ENCODE measurements at places on chromosomes 12 and 14.
A peak's percentile ranks its signal among the peaks of the same experiment; 100 is the strongest.

DNA sequence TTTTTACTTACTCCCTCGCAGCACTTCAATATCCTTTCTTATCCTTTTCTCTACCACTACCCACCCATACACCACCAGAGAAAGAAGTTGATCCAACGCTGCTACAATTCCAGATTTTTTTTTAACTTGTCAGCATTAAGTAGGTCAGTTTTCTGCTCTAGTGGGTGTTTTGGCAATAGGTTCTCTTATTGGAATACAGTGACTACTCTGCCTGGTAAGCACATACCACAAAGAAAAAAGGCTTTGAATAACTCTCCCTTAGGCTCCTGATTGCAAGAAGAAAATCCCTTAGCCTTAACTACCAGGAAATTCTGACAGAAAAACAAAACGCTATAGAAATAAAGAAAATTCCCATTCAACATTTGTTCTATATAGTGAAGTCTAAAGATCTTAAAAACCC is 72.0 kb downstream of the NUMB start:
- DNase-seq: no peak

DNA sequence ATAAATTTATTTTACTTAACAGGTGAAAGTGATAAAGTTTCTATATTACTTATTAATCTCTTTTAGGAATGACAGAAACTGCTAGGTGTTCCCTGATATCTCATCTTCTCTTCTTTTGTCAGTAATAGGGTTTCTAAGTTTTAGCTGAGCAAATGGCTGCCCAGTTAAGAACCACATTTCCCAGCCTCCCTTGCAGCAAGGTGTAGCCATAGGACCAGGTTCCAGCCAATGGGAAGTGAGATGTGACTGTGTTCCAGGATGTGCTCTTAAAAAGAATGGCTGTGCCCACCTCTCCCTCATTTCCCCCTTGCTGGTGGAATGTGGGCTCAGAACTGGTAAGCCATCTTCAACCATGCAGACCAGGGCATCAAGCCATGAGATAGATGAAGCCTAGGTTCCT is 165.6 kb downstream of the HELB start:
- DNase-seq: no peak

DNA sequence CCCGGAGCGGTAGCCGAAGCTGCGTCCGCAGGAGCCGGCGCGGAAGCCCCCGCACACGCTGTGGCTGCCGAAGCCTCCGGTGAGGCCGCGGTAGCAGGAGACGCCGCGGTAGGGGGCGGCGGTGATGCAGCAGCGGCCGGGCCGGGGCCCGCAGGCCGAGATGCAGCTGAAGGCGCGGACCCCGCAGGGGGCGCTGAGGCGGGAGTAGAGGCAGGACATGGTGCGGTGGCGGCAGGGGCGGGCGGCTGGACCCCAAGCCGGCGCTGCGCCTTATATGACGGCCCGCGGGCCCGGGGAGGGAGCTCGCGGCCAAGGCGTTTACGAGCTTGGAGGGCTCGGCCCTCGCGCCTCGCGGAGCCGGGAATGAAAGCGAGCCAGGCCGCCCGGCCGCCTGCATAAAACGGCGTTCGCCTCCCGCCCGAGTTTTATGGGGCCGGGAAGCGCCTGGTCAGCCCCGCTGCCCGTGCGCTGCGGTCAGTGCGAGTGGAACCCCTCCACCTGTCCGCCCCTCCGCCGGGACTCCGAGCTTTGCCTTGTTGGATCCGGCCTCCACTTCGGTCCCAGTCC is 16.0 kb upstream of the KRT86 start:
- no peak for DNase-seq

- no peak for DNase-seq
Observed at GRCh38 chr14:36508418-36509068, 11.5 kb downstream of the NKX2-1 start.

DNA sequence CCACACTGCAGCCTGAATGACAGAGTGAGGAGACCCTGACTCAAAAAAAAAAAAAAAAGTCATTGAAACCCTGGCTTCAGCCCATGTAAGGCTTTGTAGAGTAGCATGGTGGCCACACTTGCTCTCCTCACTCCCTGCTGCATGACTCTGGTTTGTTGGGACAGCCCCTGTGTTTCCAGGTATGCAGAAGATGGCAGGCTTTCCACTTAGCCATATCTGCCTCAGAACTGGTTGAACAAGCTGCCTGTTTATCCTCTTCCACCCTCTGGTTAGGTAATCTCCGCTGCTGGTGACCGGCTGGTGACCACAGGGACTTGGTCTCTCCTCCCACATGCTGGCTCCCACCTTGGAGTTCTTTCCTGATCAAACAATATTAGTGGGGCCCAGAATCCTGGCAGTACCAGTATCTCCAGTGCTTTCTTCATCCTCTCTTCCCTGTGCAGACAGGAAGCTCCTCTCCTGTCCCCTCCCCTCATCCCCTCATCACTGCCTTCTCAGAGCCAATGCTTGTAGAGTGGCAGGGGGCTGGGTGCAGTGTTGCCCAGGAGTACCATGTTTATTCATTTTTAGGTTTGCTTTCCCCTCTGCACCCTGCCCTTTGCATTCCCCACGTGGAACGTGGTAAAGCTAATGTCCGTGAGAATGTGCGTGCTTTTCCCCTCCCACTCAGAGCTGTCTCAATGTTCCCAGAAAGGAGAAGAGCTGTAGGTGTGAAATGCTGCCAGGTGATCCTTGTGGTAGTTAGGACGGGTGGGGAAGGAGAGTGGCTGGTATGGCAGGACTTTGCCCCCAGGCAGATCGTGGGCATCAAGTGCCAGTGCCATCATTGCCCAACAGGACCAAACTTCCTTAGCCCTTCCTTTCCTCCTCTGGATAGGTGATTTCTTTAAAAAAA is 11.3 kb downstream of the ABHD12B start:
- no peak for DNase-seq

DNA sequence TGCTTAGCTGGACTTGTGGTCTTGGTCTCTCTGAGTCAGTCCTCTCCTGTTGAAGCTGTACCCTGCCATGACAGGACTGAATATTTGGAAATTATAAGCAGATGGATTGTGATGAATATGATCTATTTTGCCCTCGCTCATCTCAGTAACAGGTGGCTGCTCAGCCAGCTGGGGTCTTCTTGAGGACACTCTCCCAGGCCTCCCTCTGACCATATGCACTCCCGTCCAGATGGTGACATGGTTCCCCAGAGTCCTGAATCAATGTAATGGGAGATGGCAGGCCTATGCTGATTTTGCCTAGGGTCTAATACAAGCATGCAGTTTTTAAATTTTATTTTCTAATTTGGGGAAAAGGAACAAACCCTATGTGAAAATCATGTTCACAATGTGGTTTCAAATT is 63.1 kb upstream of the TRHDE start:
- no peak for DNase-seq

GRCh38 chr12:29556363-29556762 is 58.9 kb upstream of the OVCH1 start:
- DNase-seq: no peak

DNA sequence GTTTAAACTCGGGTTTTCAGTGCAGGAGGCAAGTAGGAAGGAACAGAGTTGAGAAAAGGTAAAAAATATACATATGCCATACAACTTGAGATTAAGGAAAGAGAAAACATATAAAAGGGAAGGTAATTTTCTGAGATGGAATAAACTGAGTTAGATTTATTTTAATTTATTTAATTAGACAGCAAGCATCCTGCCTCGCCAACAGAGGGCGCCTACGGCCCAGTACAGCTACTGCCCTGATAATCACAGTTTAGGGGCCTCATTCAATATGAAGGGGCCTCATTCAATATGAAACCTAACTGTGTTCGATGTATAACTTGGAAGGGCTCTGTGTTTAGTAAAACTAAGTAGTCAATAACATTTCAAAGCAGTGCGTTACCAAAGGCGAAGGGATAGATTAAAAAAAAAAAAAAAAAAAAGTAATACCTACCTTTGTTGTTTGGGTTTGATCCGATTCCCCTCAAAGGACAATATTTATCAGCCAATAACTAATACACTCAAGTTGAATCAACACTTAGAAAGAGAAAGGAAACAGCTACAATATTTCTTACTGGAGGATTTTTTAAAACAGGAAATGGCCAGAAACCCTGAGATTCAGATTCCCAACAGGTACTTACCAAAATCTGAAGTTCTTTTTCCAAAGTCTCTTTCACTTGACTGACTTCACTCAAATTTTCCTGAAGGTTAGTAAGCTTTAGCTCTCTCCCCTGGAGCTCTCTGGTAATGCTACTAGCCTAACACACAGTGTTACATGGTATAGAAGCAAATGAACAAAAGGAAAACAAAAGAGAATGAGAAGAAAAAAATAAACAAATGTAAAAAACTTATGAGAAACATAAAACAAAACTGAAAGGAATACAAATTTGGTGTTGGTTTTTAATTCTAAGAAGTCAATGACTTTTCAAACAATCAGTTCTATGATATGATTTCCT is 70.0 kb upstream of the VPS33A start:
- DNase-seq: no peak

- DNase-seq: no peak
Observed at GRCh38 chr12:27707216-27707615, 3.4 kb upstream of the MRPS35 start.

- DNase-seq: no peak
Observed at GRCh38 chr12:47997321-47997720, 7.0 kb downstream of the COL2A1 start.

DNA sequence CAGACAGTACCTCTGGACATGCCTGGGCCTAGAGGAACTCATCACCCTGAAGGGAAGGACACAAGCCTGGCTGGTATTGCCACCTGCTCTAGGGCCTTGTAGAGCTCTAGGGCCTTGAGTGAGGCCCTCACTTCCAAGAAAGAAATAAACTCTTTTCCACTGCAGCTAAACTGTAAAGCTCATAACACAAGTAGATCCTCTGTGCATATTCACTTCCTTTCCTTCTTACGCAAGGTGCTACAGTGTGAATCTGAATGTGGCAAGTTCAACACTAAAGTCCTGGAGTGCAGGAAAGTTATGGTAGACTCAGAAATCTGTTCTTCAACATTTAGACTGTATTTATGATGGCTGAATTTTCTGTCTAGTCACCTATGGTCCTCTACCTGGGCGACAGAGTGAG is 14.5 kb downstream of the RNASE3 start:
- no peak for DNase-seq

- no peak for DNase-seq
Observed at GRCh38 chr14:45785240-45785639, 532.2 kb upstream of the MIS18BP1 start.

- DNase-seq: no peak
Observed at GRCh38 chr14:22474730-22475351, 114.2 kb downstream of the DAD1 start.

DNA sequence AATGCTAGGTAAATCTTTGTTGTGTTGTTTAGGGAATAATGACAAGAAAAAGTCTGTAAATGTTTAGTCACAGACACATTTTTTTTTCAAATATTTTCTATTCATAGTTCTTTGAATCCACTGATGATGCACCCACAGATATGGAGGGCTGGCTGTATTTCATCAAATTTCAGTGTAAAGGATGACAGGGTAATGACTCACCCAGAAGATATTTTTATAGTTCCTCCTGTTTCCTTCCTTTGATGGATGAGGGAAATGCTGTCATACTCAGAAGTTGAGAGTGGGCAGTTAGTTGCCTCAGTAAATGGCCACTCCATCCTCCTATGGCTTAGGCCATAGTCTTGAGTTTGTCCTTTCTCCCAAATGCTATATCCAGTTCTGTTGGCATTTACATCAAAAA is 76.9 kb upstream of the REP15 start:
- no peak for DNase-seq

DNA sequence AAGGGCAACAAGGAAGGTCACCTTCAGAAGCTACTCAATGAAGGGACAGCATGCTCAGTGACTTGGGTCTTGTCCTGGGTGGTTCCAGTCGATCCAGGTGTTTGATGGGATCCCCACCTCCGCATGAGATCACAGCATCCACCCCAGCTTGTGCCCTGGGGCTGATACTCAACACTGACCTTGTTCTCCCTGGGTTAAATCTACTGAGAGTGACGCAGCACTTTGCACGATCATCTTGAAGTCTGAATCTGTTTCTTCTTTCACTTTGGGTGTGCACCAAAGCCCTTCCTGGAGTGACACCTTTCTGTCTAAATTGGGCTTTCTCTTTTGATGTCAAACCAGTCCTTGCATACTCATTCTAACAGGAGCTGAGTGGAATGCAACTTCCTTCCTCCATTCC is 13.8 kb downstream of the NOS1 start:
- no peak for DNase-seq

DNA sequence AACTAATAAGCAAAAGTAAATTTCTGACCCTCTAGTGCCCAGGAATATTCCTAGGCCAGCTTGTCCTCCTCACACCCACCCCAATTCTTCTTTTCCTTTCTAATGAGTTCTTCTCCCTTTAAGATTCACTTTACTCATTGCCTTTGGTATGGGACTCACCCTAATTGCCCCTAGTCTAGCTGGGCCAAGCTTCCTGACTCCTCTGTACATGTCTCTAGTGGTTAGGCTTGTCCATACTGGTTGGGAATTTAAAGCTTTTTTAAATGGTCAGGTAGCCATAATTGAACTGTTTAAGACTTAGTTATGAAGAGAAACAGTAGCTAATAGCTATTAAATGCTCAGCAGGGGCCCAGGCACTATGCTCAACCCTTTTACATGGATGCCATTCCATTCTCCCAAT is 248.2 kb downstream of the C12orf42 start:
- no peak for DNase-seq

GRCh38 chr12:46005151-46005797 is 14.9 kb upstream of the SCAF11 start:
- no peak for DNase-seq

- DNase-seq: peak; percentile 67
Observed at GRCh38 chr12:49098035-49098451, 3.4 kb upstream of the DHH start.

DNA sequence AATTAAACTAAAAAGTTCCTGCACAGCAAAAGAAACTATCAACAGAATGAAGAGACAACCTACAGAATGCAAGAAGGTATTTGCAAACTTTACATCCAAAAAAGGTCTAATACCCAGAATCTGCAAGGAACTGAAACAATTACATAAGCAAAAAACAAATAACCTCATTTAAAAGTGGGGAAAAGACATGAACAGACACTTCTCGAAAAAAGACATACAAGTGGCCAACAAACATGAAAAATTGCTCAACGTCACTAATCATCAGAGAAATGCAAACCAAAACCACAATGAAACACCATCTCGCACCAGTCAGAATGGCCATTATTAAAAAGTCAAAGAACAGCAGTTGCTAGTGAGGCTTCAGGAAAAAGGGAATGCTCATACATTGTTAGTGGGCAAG is 15.2 kb downstream of the PDE6H start:
- DNase-seq: no peak

DNA sequence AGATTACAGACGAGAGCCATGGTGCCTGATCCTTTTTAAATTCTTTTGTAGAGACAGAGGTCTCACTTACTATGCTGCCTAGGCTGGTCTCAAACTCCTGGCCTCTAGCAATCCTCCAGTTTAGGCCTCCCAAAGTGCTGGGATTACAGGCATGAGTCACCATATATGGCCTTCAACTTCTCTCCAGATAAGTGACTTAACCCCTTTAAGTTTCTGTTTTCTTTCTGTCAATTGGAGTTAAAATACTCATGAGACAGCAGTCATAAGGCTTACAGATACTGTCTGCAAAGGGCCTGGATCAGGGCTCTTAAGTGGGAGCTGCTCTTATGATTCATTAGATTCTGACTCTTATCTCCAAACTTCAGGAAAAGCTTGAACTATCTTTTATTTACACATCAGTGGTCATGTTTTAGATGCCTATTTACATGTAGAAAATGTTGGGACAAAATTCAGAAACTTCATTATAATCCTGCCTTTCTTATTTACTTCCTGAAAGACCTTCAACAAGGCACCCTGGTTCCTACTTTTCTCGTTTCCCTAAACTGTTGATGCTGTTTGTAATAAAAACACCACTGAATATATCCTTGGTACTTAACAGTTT is 271.5 kb upstream of the TBX3 start:
- DNase-seq: no peak

GRCh38 chr12:21118760-21119159 is 12.2 kb upstream of the SLCO1B1 start:
- DNase-seq: no peak

GRCh38 chr12:47941871-47942613 is 21.4 kb upstream of the TMEM106C start:
- DNase-seq: no peak

Data from pancreas (tissue), 10 donors.